Cortex of kidney (tissue), 1 donor: ENCODE measurements at places on chromosomes 3 and 15.

GRCh38 chr3:32413845-32414521, 22.3 kb downstream of the CMTM7 start:
- no peak for DNase-seq

GRCh38 chr15:97177151-97177577, 783.3 kb upstream of the ARRDC4 start:
- no peak for DNase-seq

GRCh38 chr3:171704814-171705213, 105.5 kb downstream of the PLD1 start:
- no peak for DNase-seq

DNA sequence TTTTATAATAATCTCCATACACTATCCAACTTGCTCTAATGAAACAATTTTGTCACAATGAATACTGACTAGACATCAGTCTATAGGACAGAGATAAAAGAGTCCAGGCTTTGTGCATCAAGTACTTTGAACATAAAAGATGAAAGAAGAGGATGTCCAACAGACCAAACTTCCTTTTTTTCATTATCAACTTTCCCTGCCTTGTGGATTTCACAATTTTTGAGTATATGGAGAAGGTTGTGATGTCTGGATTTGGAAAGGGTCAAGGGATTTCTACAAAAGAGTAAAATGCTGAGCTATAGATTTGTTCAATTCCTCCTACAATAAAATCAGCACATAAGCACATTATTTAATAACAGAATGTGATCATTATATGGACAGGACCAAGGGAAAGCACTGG, 25.7 kb downstream of the CD47 start:
- no peak for DNase-seq

- no peak for DNase-seq
Measured at GRCh38 chr3:148718982-148719862, 21.5 kb downstream of the AGTR1 start.

GRCh38 chr3:23312866-23313265, 109.7 kb downstream of the UBE2E2 start:
- no peak for DNase-seq

GRCh38 chr3:187223799-187224198, 26.5 kb downstream of the RTP1 start:
- DNase-seq = no peak

- DNase-seq = no peak
Measured at GRCh38 chr3:102141096-102141927, 292.0 kb downstream of the NFKBIZ start.

- no peak for DNase-seq
Measured at GRCh38 chr3:177337541-177338331, 140.5 kb upstream of the TBL1XR1 start.
